Dermis blood vessel endothelial cell (primary cell): ENCODE measurements at places on chromosomes 16 and 17. TPM values are rescaled to one million over a fixed set of nuclear protein-coding genes. Genes with fewer than 3 reads are reported as not detected.

The DPEP3 gene
- total RNA-seq, result not detected in 2 replicates

The PNPO gene
- 36.4 and 43.0 TPM in 2 replicates for total RNA-seq

The NAGLU gene
- total RNA-seq, result 44.9 and 53.3 TPM in 2 replicates

GRCh38 chr16:23160574-23160973, 11.3 kb upstream of the USP31 start:
- no peak for DNase-seq
